Activated effector memory CD4-positive, alpha-beta T cell treated with Interleukin-2 at 50 U/mL for 16 hours (primary cell): ENCODE measurements at places on chromosomes 11 and 22.

DNA sequence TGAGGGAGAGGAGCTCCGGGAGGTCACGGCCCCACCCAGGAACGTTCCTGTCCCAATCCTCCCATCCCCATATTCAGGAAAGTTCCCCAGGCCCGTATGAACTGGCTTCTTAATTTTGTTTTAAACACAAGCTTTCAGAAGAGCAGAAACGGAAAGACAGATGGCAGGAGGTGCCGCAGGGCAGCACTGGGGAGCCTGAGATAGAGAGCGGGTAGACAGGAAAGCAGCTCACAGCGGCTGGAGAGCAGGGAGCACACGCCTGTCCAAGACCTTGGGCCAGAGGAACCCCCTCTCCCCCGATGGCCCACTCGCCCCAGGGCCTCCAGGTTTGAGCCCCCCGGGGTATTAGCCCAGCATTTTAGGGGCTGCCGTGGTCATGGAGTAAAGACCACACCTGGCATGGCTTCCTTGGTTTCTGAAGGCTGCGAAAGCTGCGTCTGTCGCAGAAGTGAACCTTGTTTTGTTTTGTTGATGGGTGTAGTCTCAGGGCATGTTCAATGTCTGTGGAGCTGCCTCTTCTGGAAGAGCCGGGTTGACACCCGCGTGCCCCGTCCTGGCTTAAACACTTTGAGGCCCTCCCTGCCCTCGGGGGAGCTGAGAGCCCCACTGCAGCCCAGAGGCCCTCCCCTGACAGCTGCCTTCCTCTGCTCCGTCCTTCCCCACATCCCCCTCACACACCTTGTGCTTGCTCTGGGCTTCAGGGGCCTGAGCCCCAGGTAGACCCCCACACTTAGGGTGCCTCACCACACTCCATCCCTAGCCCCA, 17.9 kb upstream of the KCNQ1OT1 start:
- DNase-seq: no peak

DNA sequence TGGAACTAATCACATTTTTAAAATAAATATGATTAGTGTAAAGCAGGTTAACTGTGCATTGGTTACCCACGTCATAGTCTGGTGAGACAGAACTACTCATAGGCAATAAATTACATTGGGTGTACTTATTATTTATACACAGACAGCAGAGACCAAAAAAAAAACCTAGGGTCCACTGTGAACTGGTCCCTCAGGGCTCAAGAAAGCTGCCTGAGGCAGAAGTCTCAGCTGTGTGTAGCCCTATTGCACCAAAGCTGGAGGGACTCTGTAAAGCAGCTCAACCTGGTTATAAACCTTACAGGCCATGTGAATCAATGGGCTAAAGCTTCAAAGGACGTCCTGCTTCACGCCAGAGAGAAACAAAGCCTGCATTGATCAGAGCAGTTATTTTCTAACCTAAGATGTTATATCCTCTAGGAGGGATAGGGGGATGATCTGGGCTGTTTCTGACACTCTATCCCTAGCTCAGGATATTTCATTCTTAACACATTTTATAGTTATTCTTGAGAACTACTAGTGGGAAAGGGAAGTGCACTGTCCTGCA, 432.2 kb upstream of the ANO3 start:
- DNase-seq: no peak

DNA sequence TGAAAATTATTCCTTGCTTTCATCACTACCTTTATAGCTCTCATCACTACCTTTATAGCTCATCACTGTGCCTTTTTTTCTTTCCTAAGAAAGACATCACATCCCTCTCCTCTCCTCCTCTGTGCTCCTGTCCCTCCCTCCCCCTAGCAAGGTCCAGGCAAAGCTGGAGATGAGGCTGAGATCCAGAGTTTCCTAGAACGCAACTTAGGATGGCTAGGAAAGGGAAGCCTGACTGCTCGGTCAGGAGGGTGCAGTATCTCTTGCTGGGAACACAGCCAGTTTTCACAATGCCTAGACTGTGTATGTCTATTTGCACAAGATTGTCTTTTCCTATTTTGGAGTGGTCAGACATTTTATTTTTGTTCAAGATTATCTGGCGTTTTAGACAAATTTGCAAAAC, 24.7 kb downstream of the TUB start:
- DNase-seq: no peak

- no peak for DNase-seq
These were observed 45.9 kb upstream of the RTL6 start for GRCh38 chr22:44543781-44544477.

DNA sequence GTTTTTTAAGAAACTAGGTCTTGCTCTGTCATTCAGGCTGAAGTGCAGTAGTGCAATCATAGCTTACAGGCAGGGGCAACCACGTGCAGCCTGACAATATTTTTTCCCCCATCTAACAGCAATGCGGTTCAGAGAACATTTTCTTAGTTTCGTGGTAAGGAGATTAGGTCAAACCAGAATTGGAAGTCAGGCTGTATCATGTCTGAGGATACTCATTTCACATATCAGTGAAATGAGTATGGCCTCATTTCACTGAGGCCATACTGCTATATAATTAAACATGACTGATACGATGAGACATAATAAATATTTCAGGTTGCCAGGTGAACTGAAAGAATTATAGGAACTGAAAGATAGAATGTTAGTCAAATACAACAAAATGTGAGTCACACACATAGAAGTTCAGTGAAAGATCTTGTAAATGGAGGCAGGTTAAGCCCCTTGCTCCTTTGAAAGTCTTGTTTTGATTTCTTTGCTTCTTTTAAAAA, 32.5 kb upstream of the IZUMO1R start:
- no peak for DNase-seq

DNA sequence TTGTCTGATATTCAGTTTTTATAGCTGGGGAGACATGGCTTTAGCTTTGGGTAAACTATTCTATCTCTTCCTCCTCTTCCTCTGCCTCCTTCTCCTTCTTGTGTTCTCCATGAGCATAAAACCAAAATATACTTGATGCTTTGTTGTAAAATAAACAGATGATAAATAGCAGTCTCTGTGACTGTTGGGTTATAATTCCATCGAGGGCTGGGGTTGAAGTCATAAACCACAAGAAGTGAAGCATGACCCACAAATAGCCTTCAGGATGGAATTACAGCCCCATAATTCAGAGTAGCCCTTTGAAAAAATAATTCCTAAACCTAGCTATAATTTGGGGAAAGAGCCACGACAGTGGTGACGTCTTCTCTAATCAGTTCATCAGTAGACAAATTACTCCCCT, 177.7 kb downstream of the SNX19 start:
- no peak for DNase-seq

GRCh38 chr11:12618743-12619540, 55.3 kb upstream of the TEAD1 start:
- no peak for DNase-seq

DNA sequence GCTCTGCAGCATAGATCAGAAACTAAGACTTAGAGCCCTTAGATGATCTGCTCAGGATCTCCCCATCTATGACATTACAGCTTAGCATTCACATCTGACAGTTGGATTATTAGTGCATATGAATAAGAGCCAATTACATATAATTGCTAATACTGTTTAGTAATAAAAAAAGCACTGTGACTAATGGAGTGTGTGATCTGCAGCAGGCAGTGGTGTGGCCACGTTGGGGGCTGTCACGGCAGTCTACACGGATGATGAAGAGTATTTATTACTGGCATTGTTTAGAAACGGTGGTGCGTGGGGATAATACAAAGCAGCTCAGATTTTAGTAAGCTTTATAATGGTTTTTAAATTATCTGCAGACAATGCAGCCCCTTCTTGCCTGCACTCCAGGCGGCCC, 93.5 kb upstream of the TIMP3 start:
- no peak for DNase-seq

- no peak for DNase-seq
These were observed 379 bp upstream of the RAB38 start for GRCh38 chr11:88175569-88176075.

DNA sequence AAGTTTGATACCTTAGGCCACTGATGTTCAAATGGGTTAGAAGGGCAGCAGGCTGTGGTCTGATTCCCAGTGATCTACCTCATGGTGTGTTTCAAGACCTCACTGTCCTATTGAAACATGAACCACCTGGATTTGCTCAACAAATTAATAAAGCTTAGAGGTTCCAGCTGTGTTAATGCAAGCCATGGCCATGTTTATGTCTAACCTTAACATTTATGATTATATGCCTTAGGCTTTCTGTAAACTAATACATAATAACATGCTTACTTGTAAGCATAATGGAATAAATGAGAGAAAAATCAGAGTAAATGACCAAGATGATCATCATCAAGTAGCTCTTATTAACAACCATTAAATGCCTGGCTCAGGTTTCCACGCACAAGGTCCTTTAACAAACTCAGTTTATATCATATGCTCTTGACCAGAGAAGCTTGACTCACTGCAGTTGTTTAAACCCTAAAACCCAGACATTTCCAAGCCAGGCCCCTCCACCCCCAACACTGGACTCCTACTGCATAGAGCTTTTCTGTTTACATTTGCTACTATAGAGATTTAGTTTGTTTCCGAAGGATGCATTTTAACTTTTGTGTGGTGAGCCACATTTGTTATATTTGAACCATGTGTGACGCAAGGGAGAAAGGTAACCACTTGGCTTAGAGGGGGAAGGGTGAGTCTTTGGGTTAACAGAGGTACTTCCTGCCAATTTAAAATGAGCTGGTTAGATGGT, 43.7 kb downstream of the KREMEN1 start:
- DNase-seq: no peak

GRCh38 chr11:80596291-80596810, 1155.5 kb upstream of the TENM4 start:
- no peak for DNase-seq

DNA sequence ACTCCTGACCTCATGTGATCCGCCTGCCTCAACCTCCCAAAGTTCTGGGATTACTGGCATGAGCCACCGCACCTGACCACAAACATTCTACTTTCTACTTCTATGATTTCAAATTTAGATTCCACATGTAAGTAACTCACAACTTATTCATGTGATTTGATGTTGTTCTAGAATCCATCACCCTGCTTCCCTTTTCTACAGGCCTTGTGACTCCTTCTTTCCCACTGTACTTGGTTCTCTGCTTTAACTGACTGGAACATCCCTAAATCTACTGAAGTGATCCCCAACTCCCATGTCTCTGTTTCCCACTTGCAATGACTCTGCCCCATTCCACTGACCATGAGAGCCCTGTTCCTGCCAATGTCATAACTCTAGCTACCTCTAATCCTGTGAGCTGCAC, 25.7 kb upstream of the MRPL17 start:
- no peak for DNase-seq

DNA sequence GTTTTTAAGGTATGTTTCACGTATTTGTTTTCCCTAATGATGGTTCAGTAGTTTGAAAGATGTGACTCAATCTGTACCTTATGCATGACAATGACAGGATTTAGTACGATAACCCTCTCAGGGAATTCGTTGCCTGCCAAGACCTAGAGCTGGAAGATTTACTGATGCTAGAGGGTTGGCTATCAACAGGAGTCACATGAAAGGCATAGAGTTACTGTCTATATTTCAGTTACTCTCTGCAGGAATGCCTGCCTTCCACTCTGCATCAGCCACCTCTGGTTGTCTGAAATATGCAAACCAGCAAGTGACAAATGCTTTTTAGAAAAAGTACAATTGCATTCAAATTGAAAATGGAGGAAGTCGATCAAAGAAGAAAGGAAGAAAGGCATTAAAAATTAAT, 276.3 kb upstream of the RAG2 start:
- DNase-seq: no peak

- DNase-seq: no peak
These were observed 26.1 kb upstream of the SMIM38 start for GRCh38 chr11:69129647-69130046.

- DNase-seq: no peak
These were observed 25.1 kb downstream of the ELFN2 start for GRCh38 chr22:37402184-37402506.

GRCh38 chr11:65471447-65471891, 27.4 kb upstream of the MALAT1 start:
- no peak for DNase-seq

- no peak for DNase-seq
These were observed 3.3 kb downstream of the SLC22A25 start for GRCh38 chr11:63240098-63240497.

GRCh38 chr22:37173709-37174108, 14.3 kb downstream of the C1QTNF6 start:
- DNase-seq: no peak

GRCh38 chr11:134554861-134555260, 142.8 kb upstream of the B3GAT1 start:
- DNase-seq: no peak

DNA sequence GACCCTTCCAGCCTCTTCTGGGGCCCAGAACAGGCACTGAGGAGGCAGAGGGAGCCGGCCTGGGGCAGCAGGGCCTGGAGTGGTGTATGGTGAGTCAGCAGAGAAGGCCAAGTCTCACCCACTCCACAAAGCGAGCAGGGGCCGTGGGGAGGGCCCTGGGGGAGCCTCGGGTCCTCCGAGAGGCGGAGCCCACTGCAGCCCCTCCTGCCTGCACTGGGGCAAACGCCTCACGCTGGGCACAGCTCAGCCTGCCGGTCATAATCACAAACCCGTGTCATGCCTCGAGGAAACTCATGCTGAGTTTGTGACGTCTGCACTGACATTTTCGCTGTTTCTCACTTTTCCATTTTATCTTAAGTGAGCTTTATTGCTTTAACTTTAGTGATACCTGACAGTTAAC, 38.4 kb downstream of the TOLLIP start:
- DNase-seq: no peak

- DNase-seq: no peak
These were observed 12.8 kb upstream of the ST14 start for GRCh38 chr11:130146796-130147195.

DNA sequence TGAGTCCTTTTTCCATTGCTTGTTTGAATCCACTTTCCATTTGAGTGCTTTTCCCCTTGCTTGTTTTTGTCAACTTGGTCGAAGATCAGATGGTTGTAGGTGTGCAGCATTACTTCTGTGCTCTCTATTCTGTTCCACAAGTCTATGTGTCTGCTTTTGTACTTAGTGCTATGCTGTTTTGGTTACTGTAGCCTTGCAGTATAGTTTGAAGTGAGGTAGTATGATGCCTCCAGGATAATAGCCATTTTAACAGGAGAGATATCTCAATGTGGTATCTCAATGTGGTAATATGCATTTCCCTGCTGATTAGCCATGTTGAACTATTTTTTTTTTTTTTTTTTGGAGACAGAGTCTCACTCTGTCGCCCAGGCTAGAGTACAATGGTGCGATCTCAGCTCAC, 16.7 kb downstream of the ACRV1 start:
- DNase-seq: no peak

- DNase-seq: no peak
These were observed 3.1 kb downstream of the ARHGAP1 start for GRCh38 chr11:46697303-46697702.

- no peak for DNase-seq
These were observed 103.1 kb downstream of the MPPED2 start for GRCh38 chr11:30483056-30483455.

GRCh38 chr11:30938810-30939209, 352.7 kb upstream of the MPPED2 start:
- DNase-seq: no peak

GRCh38 chr11:6472934-6473333, 807 bp downstream of the TRIM3 start:
- no peak for DNase-seq

DNA sequence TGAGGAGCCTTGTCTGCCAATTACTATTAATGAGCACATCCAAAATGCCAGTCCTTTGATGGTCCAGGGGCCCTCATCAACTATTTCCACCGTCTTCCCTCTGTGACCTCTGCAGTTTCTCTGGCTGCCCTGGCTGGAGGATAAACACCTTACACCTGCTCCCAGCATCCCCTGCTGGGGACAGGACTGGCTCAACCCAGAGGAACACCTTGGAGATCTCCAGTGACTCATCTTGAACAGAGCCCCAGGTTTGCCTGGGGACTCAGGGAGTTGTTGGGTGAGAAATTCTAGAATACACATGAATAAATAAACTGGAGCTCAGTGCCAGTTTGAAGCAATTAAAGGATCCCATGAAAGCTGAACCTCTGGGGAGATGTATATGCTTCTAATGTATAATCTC, 24.0 kb upstream of the ELF5 start:
- no peak for DNase-seq
